Activated T-cell treated with anti-CD3 and anti-CD28 coated beads for 1 hour (primary cell): ENCODE measurements at places on chromosomes 3 and 15.

DNA sequence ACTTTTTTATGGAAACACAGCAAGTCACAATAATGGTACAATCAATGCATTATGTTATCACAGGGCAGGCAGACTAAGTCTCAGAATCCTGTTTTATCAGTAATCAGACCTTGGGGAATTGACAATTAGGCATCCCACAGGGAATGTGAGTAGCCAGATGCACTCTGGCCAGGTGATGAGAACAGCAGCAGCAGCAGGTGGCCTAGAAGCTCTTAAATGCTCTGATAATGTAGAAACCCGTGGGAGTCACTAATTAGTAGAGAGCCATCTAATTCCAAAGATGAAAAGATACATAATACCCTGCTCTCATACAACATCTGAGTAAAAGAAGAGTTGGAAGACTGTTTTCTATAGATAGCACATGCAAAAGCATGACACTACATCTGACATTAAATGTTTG lies 12.6 kb downstream of the CEP152 start:
- no peak for DNase-seq

DNA sequence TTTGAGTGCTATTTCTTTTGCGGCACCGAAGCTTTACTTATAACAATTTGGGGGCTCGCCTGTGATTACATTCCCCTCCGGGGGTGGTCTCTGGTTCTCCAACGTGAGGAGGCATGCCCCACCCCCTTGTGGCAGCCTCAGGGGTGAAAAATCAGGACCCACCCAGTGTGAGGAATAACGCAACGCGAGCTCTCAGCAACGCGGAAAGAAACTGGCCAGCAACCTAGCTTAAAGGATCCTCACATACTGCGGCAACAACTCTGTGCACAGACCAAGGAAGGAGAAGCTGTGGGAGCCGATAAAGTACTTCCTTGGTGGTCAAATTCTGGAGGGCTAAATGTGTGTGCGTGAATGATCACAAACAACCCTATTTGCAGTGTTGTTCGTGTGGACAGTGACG lies 5.8 kb downstream of the IQCF1 start:
- no peak for DNase-seq

GRCh38 chr3:108312656-108313055 lies 16.3 kb downstream of the HHLA2 start:
- no peak for DNase-seq

DNA sequence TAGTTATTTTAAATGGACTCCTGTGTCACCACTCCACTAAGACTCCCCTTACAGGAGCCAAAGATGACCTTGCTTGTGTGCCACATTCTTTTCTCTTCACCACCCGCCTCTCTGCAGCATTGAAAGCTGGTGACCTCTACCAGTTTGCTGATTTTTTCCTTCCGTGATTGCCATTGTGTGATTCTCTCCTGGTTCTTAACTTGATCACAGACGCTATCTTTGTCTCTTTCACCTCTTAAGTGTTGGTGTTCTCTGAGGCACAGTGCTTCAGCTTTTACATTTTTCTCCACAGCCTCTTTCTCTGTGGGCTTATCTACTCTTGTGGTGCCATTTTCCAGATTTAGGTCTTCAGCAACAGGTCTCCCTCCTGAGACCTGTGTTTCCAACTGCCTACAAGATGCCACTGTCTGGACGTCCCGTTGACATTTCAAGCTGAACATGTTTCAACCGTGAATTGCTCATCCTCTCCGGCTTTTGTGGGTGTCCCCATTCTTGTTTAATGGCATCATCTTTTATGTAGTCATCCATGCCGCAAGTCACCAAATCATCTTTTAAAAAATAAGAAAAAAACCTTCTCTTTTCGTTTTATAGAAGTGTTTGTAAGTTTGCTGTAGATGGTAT lies 26.5 kb downstream of the IQGAP1 start:
- no peak for DNase-seq

DNA sequence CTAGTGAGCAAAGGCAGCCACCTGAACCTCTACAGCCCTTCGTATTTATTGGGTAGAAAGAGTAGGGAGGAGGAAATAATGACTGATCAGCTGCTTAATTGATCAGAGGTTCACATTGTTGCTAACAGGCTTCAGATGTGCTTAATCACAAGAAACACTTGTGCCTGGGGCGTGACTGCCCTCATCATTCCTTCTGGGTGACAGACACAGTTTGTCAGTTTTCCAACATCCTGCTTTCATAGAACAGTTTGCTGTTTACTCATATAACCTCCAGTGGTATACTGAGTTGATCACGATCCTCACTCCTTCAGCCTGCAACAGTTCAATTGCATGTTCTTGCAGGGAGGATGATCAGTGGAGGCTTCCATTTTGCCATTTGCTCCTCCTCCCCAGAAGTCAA lies 13.6 kb upstream of the CASR start:
- DNase-seq, result no peak

DNA sequence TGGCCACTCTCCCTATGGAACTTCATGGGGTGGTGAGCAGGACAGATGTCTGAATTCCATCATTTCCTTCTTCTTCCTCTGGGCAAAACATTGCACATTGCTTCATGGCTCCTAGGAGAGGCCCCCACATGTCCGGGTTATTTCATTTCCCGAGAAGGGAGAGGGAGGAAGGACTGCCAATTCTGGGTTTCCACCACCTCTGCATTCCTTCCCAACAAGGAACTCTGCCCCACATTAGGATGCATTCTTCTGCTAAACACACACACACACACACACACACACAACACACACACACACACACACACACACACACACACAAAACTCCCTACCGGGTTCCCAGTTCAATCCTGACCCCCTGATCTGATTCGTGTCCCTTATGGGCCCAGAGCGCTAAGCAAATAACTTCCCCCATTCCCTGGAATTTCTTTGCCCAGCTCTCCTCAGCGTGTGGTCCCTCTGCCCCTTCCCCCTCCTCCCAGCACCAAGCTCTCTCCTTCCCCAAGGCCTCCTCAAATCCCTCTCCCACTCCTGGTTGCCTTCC lies 1.9 kb downstream of the RHO start:
- DNase-seq, result no peak

GRCh38 chr3:152334761-152335160 lies 66.0 kb downstream of the MBNL1 start:
- DNase-seq, result no peak

GRCh38 chr3:120693439-120694171 lies 11.6 kb upstream of the HGD start:
- DNase-seq, result no peak

- DNase-seq, result no peak
These were observed 230.0 kb downstream of the XXYLT1 start for GRCh38 chr3:195040773-195041520.

DNA sequence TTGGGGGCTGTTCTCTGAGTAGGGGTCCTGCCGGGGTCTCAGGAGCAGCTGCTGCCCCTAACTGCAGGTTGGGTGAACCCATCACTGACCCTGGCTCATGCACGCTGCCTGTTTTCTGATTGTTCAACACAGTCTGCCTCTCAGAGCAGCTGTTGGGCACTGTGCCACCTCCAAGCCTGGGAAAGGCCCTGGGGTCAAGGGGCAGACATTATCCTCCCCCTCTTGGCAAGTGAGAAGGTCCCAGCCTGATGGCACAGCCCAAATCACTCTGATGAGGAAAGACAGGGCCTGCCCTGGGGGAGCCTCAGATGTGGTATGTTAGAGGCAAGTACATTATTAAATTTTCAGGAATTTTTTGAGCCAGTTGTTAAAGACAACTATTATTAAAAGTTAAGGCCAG lies 14.1 kb upstream of the GNAT1 start:
- no peak for DNase-seq

- no peak for DNase-seq
These were observed 41.2 kb upstream of the BCL2A1 start for GRCh38 chr15:80012060-80012726.

DNA sequence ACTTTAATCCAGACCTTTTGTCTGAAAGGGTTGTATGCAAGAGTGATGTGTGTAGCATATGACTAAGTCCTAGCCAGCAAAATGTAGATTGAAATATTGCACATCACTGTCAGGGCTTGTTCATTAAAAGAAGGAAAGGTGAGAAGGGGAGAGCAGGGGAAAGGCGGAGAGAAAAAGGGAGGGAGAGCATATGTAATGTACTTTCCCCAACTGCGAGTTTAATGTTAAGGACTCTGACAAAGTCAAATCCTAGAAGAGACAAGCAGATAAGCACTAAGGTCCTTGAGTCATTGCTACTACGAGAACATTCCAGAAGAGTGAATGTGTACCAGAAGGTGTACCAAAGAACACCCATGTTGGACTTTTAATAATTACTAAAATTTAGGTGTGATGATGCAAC lies 1336.7 kb downstream of the NSUN3 start:
- DNase-seq, result no peak

DNA sequence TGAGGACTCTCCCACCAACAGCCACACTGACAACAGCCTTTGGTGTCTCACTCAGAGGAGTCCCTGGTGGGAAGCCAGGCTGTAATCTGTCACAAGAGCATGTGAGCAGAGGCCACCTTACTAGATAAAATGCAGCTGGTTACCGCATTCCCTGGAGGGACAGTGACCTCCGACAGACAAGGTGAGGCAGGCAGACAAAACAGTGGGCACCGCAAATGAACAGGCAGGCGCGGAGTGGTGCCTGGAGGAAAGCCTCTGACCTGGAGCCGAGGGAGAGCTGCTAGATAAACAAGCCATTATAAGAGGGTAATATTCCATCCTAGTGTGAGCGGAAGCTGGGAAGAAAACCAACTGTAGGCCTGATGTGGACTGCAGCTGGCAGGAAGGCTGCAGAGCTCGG lies 736.4 kb downstream of the FHIT start:
- DNase-seq, result no peak

GRCh38 chr3:64209866-64210621 lies 15.2 kb downstream of the PRICKLE2 start:
- no peak for DNase-seq

DNA sequence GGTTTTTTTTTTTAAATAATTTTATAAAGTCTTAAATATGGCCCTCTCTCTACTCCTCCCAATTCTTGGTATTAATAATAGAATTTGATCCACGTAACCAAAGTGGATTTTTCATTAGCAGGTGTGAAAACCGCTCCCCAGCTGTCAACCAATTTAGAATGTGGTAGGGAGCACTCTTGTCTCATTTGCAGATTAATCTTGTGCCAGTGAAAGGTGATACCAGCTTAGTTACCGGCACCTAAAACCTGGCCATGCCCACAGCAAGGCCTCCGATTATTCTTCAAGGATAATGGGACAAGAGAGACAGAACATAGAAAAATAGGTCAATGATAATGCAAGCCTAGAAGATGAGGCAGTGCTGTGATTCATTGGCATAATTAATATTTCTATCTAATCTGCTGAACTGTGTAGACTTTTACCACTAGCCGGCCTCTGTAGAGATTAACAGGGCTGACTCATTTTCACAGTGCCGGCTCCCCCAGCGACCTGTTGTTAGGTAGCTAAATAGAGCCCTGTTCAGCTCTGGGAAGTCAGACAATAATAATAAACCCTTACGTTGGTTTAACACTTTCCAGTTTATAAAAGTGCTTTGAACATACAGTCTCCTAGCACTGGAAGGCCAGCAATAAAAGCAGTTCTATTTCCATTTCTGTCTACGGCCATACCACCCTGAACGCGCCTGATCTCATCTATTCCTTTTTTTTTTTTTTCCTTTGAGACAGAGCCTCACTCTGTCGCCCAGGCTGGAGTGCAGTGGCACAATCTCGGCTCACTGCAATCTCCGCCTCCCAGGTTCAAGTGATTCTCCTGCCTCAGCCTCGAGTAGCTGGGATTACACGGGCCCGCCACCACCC lies 102.9 kb downstream of the SHQ1 start:
- no peak for DNase-seq

GRCh38 chr3:42009456-42009855 lies 47.6 kb upstream of the ULK4 start:
- no peak for DNase-seq

- DNase-seq, result no peak
These were observed 54.2 kb upstream of the CMTM8 start for GRCh38 chr3:32184187-32184730.

DNA sequence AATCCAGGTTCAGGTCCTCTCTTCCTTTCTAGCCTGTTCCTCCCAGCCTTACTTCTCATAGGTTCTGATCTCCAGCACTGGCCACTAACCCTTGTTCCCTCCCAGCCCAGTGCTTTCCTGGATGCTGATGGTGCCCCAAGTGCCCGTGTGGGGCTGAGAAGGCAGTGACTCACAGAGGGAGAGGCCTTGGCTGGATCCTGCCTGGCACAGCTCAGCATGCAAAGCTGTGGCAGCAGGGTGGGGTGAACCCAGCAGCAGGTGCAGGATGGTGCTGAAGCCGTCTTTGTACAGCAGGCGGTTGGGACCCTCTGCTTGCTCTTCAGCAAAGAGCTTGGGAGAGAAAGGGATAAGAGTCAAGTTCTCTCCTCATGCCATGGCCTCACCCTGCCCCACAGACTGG lies 7.6 kb downstream of the LPCAT4 start:
- DNase-seq, result no peak

DNA sequence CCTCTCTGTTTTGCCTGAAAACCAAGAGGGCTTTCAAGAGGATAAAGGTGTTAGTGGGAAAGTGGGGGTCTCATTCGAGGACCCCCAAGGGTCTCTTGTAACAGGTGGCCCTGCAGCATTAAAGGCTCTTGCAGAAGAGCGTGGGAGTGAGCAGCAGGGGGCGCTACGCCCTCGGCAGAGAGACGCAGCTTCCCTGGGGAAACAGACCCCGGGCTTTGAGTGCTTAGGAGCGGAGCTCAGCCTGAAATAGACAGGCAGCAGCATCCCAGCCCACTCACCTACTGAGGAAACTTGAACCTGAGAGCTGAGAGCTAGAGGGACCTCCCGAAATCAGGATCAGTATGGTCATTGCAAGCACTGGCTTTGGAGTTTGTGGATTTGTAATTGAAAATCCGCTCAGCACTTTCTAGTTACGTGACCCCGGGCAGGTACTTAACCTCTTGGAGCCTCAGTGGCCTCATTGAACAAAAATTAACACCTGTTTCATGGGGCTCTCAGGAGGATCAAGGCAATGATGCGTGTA lies 25.7 kb downstream of the RPLP1 start:
- DNase-seq, result peak; percentile 40

GRCh38 chr3:29880809-29881208 lies 599.9 kb downstream of the RBMS3 start:
- no peak for DNase-seq

DNA sequence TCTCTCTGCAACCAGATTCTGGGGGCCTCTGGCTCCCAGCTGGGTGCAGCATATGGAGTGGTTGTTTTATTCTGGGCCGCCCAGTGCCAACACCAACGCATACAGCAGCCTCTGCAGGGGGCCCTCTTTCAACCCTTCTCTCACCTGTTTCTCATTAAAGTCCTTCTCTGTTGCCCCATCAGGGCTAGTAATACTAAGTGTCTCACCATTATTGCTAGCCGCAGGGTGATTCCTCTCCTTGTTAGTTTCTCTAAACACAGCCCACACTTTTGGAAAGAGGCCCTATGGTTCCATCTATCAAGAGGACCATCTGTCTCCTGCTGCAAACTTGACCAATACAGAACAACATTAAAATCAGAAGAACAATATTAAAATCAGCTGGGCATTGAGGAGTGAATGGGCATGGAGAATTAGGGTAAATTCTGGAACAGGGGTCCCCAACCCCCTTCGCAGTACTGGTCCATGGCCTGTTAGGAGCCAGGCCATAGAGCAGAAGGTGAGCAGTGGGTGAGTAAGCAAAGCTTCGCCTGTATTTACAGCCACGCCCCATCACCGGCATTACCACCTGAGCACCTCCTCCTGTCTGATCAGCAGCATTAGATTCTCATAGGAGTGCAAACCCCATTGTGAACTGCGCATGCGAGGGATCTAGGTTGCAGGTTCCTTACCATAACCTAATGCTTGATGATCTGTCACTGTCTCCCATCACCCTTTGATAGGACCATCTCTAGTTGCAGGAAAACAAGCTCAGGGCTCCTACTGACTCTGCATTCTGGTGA lies 36.5 kb downstream of the ALS2CL start:
- DNase-seq, result no peak
